ENCODE measurements at places on chromosomes 6 and 20.

GRCh38 chr6:108941859-108942258 is 93.6 kb downstream of the ARMC2 start:
- no peak for DNase-seq

- DNase-seq = no peak
These were observed 21.9 kb upstream of the SCUBE3 start for GRCh38 chr6:35191889-35192288.

GRCh38 chr6:123925842-123926399 is 122.3 kb downstream of the NKAIN2 start:
- DNase-seq = peak; percentile 56

GRCh38 chr6:52808660-52809059 is 5.0 kb upstream of the GSTA1 start:
- DNase-seq = no peak

- DNase-seq = peak; percentile 61
These were observed 3.3 kb downstream of the PLN start for GRCh38 chr6:118551063-118552053.

GRCh38 chr20:59087829-59088433 is 45.3 kb upstream of the PRELID3B start:
- peak; percentile 43 for DNase-seq
